ENCODE measurements at places on chromosomes 13 and 19.

GRCh38 chr19:46739290-46739771, 6.5 kb upstream of the FKRP start:
- DNase-seq, result no peak

- DNase-seq, result no peak
Measured at GRCh38 chr13:67772807-67773453, 542.8 kb upstream of the PCDH9 start.

GRCh38 chr13:106310291-106310865, 225.1 kb downstream of the EFNB2 start:
- no peak for DNase-seq

DNA sequence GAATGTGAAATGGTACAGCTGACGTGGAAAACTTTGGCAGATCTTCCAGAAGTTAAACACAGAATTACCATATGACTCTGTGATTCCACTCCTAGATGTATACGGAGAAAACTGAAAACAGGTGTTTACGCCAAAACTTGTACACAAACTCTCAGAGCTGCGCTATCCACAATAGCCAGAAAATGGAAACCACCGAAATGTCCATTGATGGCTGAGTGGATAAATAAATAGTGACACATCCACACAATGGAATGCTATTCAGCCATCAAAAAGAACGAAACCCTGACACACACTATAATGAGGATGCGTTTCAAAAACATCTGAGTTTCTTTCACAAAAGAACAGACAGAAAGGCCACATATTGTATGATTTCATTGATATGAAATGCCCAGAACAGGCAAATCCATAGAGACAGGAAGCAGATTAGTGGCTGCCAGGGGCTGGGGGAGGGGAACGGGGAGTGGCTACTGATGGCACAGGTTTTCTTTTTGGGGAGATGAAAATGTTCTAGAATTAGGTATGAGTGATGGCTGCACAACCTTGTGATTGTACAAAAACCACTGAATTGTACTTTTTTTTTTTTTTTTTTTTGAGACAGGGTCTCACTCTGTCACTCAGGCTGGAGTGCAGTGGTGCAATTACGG, 33.0 kb downstream of the IL12RB1 start:
- DNase-seq, result no peak

GRCh38 chr13:49063497-49063896, 87.8 kb downstream of the FNDC3A start:
- DNase-seq, result no peak

DNA sequence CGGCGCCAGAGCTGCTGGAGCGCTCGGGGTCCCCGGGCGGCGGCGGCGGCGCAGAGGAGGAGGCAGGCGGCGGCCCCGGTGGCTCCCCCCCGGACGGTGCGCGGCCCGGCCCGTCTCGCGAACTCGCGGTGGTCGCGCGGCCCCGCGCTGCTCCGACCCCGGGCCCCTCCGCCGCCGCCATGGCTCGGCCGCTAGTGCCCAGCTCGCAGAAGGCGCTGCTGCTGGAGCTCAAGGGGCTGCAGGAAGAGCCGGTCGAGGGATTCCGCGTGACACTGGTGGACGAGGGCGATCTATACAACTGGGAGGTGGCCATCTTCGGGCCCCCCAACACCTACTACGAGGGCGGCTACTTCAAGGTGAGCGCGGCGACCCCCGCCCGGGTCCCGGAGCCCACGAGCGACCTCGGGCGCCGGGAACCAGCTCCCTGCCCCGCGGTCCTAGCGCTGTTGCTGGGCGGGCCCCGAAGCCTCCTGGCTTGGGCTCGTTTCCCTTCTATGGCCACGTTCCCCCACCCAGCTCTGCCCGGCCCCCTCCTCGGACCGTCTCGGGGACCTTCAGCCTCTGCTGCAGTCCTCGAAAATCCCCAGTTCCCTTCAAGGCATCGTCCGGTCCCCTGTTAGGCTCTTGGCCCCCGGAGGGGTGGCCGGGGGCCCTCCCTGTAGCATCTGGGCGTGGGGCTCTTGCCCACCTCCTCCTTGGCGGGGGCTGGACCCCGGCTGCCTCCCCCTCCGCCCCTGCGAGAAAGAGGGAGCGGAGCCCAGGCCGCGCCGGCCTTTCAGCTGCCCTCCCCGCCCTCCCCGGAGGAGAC, at the start of gene CDC34:
TSS of gene CDC34 (plus strand) at position 8 of the 808 bp plus-strand sequence. CDS start at position 180, 172 bp downstream.
- DNase-seq, result no peak

DNA sequence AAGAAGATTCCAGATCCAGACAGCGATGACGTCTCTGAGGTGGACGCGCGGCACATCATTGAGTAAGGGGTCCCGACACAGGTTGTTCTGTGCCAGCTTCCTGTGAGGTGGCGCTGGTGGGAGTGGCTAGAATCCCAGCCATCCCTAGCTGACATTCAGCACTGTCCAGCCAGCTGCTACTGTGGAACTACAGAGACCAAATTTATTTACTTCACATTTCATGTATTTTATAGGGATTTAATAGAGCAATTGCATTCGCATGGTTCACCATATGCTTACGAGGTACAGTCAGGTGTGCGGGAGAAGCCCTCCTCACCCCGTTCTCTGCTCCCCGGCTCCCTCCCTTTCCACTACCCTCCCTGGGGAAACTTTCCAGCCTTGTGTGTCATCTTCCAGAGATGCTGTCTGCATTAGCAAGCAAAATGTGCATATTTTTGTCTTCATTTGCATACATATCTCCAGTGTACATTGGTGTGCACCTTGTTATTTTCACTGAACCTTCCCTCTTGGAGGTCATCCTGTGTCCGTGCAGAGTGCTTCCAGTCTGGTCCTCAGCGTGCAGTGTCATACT, 47.2 kb downstream of the SMARCA4 start:
- DNase-seq, result no peak

GRCh38 chr19:17109962-17110598, 34.5 kb downstream of the MYO9B start:
- no peak for DNase-seq

DNA sequence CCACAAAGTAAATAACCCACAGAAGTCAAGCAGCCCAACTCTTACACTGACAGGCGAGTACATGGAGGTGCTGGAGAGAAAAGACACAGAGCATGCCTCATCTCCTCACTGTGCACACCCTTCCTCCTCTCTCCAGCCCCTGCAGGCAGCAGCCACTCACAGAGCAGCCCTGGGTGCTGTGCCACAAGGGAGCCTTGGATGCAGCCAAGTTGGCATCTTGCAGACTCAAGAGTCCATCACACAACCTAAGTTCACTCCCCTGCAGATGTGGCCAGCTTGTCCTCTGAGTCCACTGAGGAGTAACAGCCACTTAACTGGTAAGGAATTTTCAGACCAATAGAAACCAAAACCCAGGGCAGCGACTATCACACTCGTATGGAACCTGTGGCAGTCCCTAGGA, 47.4 kb downstream of the BRD4 start:
- DNase-seq, result no peak

DNA sequence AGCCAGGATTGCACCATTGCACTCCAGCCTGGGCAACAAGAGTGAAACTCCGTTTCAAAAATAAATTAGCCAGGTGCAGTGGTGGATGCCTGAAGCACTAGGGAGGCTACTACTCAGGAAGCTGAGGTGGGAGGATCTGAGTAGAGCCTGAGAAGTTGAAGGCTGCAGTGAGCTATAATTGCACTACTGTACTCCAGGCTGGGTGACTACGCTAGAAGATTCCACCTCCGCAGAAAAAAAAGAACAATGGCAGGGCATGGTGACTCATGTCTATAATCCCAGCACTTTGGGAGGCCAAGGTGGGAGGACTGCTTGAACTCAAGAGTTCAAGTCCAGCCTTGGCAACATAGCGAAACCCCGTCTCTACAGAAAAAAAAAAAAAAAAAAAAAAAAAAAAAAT, 20.5 kb downstream of the HAUS8 start:
- no peak for DNase-seq

DNA sequence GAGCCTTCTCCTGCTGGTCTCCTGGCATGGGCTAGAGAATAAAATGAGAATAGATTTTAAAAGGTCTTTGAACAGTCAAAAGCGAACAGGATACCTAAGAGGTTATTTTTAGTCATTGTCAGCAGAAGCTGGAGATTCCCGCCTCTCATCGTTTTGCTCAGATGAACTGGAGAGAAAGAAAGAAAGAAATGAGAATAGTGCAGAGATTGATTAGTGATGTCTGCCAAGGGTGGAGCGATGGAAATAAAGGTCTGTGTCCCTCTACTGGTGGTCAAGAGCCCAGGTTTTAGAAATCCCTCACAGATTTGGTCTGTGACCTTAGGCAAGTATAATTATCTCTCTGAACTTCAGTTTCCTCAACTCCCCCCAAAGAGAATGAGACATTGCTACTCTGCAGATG, 5.3 kb downstream of the NCAN start:
- DNase-seq, result no peak

DNA sequence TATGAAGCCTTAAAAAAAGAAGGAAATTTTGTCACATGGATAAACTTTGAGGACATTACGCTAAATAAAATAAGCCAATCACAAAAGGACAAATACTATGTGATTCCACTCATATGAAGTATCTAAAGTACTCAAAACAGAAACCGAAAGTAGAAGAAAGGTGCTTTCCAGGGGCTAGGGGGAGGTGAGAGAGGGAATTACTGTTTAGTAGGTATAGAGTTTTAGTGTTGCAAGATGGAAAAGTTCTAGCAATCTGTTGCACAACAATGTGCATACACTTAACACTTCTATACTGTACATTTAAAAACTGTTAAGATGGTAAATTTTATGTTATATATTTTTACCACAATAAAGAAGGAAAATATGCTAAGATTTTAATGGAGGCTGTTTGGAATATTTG, 83.0 kb downstream of the POLR1D start:
- no peak for DNase-seq

DNA sequence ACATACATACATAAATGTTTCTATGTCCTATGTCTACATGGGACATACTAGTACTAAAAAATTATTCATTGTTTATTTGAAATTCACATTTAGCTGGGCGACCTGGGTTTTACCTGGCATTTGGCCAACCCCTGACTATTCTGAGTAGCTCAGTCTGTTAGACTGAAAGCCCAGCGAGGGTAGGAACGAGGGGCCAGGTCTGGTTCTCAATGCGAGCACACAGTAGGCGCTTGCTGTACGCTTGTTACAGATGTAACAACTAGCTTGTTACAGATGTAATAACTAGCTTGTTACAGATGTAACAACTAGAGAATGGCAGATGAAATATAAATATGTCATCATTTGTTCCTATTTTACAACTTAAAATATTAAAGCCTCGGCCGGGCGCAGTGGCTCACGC, 920 bp upstream of the ANO8 start:
- no peak for DNase-seq

GRCh38 chr13:31903111-31903815, 128.3 kb upstream of the FRY start:
- no peak for DNase-seq

GRCh38 chr19:45668342-45668871, 386 bp downstream of the GIPR start:
- DNase-seq, result peak; percentile 38

DNA sequence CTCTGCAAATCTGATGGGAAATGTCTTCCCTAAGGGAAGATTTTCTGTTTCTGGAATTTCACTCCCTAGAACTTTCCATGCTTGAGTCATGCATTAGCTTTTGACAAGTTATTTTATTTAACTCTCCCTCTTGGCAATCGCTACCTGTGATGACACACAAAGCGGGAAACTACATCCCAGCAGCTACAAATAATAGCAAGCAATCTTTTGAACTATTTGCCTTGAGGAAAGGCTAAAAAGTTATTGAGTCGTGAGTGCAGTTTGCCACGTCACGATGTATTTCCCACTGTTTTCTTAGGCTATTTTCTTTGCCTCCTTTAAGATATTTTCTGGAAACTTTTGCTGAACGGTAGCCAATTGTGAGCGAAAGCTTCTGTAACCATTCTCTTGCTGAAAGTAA, 353.3 kb upstream of the HTR2A start:
- no peak for DNase-seq

GRCh38 chr13:78836238-78836784, 177.4 kb upstream of the OBI1 start:
- no peak for DNase-seq

GRCh38 chr19:29622166-29623070, 16.3 kb downstream of the POP4 start:
- DNase-seq, result no peak

GRCh38 chr19:1909761-1910080, 4.5 kb downstream of the ADAT3 start:
- no peak for DNase-seq

- no peak for DNase-seq
Measured at GRCh38 chr19:7063339-7063738, 4.9 kb upstream of the MBD3L3 start.

DNA sequence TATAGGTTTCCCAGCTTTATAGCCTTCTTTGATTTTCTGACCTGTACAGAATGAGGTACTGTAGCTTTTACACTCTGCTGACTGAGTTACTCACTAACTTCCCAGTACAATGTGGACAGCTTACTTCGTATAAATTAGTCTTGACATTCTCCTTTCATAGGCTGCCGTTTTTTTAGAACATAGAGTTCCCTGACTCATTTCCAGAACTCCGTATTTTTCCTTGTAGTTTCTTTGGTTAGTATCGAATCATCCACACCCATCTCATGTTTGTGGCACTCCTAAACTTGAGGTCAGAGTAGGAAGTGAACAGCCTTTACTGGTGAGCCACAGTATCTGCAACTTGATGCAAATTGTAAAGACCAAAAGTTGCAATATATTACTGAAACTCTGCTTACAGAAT, 303.9 kb downstream of the SLITRK5 start:
- no peak for DNase-seq

DNA sequence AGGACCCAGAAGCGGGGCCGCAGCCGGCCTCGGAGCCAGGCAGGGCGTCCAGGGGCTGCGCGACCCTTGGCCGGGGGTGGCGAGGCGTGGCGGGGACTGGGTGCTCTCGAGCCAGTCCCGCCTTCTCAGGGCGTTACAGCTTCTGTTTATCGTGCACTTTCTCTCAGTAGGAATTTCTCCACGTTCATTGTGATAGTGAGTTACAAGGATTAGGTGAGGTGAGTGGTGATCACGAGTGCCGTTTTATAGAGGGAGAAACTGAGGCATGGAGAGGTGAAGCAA, 600 bp downstream of the AP1M1 start:
- DNase-seq, result no peak

DNA sequence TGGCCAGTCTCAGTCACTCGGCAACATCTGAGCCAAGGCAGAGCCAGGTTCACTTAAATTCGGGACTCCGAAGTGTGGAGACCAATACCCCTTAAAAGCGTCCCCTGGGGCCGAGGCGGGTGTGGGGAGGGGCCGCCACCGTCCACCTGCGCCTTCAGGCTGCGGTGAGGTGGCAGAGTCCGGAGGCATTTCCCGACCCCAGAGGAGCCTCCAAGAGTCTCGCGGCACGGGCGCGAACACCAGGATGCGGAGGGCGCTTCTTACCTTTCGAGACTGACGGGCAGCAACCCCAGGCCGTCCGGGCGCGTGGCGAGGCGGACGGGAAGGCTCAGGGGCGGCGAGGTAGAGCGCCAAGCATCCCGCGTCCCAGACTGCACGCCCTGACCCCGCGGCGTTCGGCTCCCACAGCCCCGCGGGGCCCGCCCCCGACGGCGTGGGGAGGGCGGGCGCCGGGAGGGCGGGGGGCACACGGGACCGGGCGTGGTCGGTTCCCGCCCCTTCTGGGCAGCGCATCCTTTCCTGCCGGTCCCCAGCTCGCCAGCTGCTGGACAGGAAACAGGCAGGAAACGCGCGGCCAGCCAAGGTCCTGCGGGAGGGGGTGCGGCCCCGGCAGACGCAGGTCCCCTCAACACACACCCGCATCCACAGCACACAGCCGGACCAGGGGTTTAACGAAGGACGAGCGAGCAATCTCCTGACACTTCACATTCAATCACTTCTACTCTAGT, at the start of gene THSD1:
TSS of gene THSD1 (minus strand) at position 406 of the 728 bp plus-strand sequence. CDS start 3,572 bp downstream, outside the sequence.
- no peak for DNase-seq

- no peak for DNase-seq
Measured at GRCh38 chr13:38167164-38167822, 182.4 kb upstream of the UFM1 start.

- no peak for DNase-seq
Measured at GRCh38 chr13:24073657-24074056, 86.9 kb upstream of the SPATA13 start.
